ENCODE measurements at places on chromosomes 16 and 17.

GRCh38 chr17:41527063-41528023 is 765 bp downstream of the KRT19 start:
- DNase-seq: no peak

DNA sequence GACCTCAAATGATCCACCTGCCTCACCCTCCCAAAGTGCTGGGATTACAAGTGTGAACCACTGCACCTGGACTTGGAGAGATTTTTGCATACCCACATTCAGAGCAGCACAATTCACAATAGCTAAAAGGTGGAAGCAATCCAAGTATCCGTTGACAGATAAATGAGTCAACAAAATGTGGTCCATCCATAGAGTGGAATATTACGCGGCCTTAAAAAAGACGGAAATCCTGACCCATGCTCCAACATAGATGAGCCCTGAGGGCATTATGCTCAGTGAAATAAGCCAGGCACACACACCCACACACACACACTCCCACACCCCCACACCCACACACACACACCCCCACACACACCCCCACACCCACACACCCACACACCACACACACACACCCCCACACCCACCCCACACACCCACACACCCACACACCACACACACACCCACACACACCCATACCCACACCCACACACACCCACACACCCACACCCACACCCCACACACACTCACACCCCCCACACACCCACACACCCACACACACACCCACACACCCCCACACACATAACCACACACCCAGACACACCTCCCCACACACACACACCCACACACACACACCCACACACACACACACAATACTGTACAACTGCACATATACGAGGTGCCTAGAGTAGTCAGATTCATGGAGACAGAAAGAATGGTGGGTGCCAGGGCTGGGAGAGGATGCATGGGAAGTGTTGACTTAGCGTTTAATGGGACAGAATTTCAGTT is 124.7 kb downstream of the FOXL1 start:
- no peak for DNase-seq

GRCh38 chr17:50365165-50365564 is 7.8 kb downstream of the MRPL27 start:
- DNase-seq: no peak

GRCh38 chr17:27807567-27808470 is 7.5 kb upstream of the NOS2 start:
- DNase-seq: no peak

- DNase-seq: no peak
These were observed 3.5 kb upstream of the LCMT1 start for GRCh38 chr16:25108054-25108453.

- no peak for DNase-seq
These were observed 952 bp downstream of the CD300A start for GRCh38 chr17:74467221-74467951.

- no peak for DNase-seq
These were observed 523.6 kb downstream of the GRIN2A start for GRCh38 chr16:9658586-9658985.

- no peak for DNase-seq
These were observed 457.7 kb downstream of the XYLT1 start for GRCh38 chr16:17013038-17013437.

DNA sequence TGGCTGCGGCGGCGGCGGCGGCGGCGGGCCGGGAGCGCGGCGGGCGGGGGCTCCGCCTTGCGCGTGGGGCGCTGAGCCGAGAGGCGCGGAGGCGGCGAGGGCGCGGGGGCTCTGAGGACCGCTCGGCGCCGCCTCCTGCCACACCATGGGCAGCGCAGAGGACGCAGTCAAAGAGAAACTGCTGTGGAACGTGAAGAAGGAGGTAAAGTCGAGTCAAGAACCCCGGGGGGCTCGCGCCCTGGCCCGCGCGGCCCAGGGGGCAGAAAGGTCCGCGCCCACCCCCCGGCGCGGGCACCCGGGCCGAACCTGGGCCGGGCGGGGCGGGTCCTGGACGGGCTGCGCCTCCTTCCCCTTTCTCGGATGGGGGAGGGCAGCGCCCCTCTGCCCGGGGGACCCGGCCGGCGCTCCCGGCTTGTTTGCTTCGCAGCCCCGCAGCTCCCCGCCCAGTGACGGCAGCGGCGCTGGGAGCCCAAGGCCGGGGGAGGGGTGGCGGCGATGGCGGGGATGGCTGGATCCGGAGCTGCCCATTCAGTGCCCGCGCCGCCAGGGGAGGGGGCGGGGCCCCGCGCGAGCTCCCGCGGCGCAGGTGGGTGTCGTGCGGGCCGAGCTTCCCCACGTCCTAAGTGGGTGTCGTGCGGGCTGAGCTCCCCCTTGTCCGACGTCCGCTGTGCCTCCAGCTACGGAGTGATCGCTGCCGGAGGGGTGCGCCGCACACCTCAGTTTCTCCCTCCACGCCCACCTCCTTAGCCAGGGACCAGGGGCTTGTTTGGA is 428 bp downstream of the SGSM2 start:
- DNase-seq: no peak

DNA sequence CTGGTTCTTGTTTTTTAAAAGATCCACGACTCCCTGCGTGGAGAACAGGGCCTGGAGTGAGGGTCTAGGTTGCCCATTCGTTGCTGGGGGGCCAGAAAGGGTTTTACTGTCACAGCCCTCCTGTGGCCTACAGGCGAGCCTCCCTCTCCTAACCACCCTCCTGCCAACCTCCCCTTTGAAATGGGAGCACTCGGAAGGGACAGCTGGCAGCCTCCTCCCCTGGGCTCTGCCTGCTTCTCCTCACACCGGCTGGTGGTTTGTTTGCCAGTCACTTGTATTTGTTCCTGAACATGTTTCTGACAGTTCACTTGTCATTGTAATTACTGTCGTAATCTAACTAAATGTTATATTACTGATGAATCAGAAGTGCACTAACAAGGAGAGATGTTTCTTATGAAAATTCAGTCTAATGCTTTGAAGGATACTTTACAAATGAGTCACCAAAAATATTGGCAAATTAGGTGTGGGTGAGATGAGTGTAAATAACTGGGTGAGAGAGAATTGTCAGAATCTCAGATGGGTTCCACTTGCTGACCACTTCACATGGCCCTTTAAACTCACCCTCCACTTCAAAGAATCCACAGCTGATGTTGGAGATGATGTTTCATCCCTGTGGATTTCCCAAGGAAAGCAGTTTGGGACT is 2.7 kb upstream of the SPPL2C start:
- no peak for DNase-seq

DNA sequence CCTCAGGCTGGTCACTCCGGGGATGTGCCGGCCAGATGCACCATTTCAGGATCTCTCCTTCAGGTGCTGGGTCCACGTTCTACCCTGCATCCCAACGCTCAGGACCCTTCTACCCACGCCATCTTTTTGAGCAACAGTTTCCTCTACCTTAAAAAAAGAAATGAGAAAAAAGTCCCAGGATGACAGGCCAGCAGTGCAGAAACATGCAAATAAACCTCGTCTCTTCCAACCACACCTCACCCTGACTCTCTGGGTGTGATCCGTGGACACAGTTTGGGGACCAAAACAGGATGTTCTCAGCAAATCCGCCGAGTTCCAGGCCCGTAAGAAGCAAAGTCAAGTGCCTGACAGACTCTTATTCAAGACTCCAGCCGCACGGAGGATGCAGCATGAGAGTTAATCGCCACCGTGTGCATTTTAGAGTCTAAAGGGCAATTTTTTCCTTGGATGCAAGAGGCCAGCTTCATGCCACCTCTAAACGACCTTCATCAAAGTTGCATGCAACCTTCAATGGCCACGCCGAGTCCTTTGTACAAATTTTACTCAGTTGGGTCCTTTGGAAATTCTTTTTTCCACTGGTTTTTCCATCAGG is 99.6 kb downstream of the ZFHX3 start:
- DNase-seq: no peak

GRCh38 chr17:77466140-77466539 is 325.4 kb downstream of the SEC14L1 start:
- no peak for DNase-seq

DNA sequence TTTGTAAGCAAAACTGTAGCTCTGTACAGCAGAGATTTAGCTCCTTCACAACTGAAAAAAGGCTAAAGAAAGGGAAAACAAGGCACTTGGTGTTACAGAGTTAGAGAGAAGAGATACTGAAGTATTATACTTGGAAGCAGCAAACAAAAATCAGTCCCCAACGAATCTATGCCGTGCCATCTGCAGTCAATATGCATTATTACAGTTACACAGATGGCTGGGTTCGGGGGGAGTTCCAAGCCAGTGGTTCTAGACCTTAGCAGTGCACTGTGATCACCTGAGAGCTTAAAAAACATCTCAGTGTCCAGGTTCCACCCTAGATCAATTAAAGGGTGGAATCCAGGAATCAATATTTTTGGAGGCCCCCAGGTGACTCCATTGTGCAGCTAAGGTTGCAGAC is 489.9 kb downstream of the SHISA9 start:
- no peak for DNase-seq

DNA sequence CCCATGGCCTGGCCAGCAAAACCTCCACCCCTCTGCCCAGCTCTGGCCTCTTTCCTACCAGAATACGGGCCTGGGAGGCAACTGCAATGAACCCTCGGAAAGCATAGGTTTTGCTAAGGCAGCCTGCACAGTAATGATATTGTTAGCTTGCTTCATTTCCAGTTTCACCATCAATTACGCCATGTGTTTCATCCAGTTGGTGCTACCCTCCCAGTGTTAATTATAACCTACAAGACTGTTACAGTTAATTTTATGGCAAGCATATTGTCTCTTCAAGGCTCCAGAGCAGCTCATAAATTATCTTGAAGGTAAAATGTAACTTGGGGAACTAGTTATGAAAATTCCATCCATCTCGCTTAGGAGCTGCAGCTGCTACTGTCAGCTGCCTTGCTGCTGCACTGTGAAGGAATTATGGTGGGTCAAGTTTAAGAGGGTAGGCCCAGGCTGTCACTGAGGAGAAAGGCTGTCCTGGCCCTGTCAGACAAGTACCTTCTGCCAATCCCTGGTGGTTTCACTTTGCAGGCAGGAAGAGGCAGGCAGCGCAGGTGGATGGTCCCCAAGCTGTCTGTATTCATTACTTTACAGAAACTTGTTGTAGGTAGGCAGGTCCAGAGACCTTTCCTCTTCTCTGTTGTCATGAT is 242.9 kb downstream of the FTO start:
- DNase-seq: no peak

DNA sequence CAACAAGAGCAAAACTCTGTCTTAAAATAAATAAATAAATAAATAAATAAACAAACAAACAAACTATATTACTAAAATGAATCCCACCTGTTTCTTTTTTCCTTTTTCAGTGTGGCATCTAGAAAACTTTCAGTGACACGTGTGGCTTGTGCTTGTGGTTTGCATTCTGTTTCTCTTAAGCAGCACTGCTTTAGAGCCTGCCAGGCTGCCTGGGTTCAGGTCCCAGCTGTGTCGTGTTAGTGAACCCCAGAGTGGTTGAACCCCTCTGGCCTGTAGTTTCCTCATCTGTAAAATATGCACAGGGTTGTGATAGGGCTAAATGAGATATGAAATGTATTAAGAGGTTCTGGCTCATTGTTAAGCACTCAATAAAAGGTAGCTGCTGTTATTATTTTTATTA is 12.1 kb upstream of the EPN3 start:
- DNase-seq: no peak

Measured in NCI-H1048 (cell line).